ENCODE measurements at places on chromosomes 1 and 21. TPM values are rescaled to one million over a fixed set of nuclear protein-coding genes. Genes with fewer than 3 reads are reported as not detected.
A peak's percentile ranks its signal among the peaks of the same experiment; 100 is the strongest.

DNA sequence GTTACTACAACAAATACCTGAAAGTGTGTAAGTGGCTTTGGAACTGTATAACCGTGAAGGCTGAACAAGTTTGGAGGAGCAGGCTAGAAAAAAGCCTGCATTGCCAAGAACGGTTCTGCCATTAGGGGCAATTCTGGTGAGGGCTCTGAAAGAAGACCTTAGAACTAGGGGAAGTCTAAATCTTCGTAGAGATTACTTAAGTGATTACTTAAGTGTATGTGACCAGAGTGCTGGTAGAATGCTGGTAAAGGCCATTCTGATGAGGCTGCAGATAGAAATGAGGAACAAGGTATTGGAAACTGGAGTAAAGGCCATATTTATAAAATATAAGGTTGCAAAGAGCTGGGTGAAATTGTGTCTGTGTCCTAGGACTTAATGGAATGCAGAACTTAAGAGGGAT lies 158.0 kb downstream of the CLIC6 start:
- no peaks in the 10 kb centered on the region for H3K4me1 ChIP-seq
- no peaks in the 10 kb centered on the region for H3K36me3 ChIP-seq
- H3K4me3 ChIP-seq = no peak overlapping the region
- H3K27ac ChIP-seq = no peak overlapping the region

DNA sequence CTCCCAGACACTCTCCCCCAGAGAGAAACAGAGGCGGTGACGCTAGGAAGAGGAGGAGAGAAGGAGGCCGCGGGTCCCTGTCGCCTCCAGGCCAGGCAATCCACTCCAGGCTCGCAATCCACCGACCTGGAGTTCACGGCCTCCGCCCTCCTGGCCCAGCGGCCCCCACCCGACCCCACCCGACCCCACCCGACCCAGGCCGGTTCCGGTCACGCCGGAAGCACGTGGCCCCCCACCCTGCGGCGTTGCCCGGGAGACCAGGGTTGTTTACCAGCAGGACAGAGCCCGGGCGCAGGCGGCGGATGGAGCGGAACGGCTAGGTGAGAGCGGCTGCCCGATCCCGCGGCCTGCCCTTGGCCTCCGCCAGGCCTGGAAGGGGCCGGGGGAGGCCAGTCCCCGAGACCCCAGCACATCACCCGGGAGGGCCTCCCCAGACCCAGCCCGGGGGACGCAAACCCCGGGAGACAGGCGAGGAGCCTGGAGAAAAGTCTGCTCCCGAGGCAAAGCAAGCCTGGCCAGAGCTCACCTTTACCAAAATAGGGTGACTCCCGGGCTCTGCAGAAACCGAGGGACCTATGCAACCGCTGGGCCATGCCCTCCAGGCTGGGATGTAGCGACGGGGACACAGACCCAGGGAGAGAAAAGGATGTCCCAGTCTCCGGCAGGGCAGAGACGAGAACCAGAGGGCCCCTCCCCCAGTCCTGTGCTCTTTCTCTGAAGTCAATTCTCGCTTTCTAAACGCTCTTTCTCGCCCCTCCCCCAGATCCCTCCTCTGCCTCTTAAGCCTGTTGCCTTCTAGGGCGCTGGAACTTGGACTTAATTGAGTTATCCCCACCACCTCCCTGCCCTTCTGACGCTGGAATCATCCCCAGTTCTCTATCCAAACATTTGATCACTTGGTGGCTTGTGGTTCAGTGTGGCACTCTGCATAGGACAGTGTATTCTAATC lies at the start of the genes PLA2G2C and UBXN10:
Gene PLA2G2C (minus strand): TSS at position 685 of the 949 bp plus-strand sequence. CDS start 9,155 bp downstream, outside the sequence.
Gene UBXN10 (plus strand): TSS at position 263 of the 949 bp plus-strand sequence. CDS start 4,466 bp downstream, outside the sequence.
- DNase-seq = no peak
- peak within 1 kb of the TSS; percentile 33 for H3K4me3 ChIP-seq
- peak within 1 kb of the TSS; percentile 61 for H3K27ac ChIP-seq
- H3K4me1 ChIP-seq = no peaks in the 10 kb centered on the region

GPR37L1 gene
- total RNA-seq = 0.09 TPM

TNFRSF18 gene
- 3.1 TPM for total RNA-seq

TMEM200B gene
- total RNA-seq = 13.0 TPM

GUCA2A gene
- not detected for total RNA-seq

Measured in prostate gland (tissue), 2 donors.